Activated T-helper 2 cell treated with anti-CD3 and anti-CD28 coated beads, Interferon-gamma antibody, Interleukin-2, Interleukin-4, amounts not matched to agents 10 μg/mL and 5 μg/mL and 100 μg/mL, durations not matched to agents 14 hours and 24 hours and 36 hours (primary cell): ENCODE measurements at places on chromosomes 2 and 18.

DNA sequence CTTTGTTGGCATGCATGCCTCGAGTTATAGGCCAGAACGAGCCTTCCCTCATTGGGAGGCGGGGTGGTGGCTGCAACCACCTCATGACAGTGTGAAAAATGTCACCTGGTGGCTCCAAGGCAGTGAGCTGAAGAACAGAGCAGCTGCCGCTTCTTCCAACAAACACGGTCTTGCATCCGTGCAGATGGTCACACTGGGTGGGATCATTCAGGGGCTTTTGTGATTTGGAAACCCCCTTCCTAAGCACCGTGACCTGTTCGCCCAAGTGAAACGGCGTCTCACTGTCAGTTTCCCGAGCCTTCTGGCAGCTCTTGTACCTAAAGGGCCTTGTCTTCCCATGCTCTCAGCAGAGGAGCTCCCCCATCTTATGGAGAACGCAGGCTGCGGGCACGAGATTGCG, 159.7 kb downstream of the NAPG start:
- DNase-seq, result no peak

DNA sequence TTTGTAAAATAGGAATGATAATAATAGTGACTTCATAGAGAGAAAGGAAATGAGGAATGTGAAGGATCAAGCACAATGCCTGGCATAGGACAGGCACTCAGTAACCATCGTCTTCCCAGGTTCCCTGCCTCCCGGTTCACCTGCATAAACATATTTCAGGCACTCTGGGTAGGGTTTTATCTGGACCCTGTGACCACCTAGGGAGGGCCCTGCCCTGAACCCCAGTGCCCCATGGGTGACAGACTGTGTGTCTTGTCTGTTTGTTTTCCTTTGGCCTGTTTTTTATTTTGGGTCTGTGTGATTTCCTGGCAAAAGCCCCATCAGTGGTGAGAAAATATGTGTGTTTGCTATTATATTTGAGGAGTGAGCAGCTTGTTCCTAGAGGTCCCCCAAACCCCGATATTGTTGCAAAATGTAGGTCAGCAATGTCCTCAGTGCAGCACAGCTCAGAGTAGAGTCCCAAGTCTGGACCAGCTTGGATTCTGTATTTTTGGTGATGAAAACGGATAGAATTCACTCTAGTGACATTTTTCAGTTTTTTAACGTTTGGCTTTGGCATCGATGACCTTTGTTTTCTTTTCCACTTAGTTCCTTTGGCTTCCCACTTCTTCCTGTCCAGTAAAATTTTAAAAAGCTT, 9.6 kb upstream of the NT5C1B start:
- no peak for DNase-seq

DNA sequence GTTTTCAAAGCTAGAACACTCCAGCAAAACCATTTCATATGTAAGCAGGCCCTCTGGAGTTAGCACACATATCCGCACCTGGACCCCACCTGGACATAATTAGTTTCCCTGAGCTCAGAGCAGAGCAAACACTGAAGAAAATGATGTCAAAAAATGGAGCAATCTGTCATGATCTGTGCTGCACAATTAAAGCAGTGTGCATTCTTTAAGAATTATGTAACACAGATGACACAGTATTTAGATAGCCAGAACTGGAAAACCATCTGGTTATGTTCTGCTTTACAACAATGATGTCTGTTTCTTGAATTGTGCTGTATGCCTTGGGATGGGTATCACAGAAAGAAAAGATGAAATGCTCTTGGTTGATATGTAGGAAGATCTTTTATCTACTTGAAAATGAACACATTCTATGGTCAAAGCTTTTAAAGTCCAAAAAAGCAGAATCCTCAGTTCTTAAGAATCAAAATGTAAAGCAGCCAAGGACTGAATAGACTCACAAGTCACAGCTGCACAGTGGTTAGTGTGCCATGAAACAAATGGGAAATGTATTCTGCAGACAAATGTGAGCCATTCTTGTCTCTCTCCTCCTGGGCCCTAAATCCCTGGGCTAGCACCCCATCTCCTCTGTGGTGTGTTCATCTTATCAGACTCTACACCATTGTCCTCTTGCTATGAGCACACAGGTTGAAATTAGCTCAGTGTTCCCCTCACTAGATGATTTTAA, 36.8 kb downstream of the HRH4 start:
- no peak for DNase-seq

DNA sequence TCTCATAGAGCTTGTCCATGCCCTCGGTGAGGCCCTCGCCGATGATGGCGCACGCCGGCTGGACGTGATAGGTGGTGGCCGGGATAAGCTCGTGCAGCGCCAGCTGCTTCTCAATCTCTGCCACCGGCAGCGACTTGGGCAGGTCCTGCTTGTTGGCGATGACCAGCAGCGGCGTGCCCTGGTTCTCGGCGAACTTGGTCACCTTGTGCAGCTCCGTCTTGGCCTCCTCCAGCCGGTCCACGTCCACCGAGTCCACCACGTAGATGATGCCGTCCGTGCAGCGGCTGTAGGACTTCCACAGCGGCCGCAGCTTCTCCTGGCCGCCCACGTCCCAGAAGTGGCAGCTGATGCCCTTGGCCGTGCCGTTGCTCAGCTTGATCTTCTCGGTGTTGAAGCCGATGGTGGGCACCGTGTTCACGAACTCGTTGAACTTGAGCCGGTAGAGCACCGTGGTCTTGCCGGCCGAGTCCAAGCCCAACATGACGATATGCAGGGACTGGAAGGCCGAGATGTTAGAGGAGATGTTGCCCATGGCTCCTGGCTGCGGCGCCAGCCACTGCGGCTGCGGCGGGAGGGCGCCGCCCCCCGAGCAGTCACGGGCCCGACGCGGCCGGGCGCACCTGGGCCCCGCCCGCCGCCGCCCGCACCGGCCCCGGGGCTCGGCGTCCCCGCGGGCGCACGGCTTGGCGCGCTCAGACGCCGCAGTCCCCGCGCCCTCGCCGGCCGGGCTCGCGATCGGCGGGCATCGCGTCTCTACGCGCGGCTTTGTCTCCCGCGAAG, 636 bp downstream of the ARL4C start:
- DNase-seq, result peak; percentile 64

DNA sequence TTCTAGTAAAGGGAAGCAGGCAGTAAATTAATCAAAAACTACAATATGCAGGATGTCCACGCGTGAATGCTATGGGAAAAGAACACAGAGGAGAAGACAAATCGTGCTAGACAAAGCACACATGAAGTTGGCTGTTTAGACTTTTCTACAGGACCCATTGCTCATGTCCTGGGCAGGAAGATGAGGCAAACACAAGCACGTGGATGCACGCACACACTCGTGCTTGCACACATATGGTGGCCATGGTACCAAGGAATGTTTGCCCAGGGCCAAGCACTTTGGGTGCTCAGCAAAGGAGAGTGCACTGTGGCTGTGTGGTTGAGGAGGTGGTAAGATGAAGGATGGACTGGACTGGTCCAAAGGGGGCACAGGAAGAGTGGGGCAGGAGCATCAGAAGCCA, 80.2 kb upstream of the MCFD2 start:
- DNase-seq, result no peak

DNA sequence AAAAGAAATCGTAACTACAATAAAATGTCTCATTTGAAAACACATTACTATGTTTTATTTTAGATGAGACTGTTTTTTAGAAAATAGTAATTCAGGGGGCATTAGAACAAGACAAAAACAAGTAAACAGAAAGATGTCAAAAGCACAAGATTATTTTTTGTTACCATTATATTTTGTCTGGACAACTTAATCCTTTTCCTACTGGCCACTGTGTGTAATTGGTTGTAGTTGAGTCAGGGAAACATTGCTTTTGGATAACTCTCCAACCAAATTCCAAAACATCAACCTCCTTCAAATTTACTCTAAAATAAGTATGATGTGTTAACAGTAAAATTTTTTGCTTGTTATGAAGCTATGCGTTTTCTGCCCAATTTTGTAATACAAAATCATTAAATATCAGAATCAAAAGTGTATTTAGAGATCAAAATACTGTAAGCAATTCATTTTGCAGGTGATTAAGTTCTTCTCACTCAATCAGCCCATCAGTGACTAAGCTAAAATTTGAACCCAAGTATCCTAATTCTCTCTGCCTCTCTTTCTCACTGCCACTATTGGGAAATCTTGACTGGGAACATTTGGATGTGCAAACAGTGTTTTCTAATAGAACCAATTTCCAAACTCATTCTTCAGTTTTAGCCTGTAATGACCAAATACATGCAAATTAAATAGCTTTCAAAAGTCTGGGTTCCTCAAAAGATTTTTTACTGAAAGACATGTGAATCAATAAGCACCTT, 11.4 kb upstream of the MEIS1 start:
- no peak for DNase-seq
